ENCODE measurements at places on chromosomes 12 and 14.

DNA sequence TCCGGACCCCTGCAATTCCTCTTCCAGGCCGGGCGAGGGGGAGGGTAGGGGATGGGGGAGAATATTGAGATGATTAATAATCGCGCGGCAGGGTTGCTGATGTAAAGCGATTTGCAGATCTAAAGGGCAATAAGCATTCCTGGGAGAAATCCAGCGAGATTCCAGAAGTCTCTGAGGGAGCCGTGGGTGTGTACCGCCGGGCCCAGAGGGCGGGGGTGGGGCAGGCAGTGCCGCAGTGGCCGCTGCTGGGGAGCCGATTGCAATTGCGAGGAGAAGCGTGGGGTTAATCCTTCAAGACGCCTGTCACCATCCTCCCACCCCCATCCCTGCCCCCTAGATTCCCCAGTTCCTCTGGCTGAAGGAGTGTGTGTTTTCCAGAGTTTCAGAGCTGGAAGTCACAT is 16.4 kb downstream of the FOS start:
- DNase-seq: no peak

DNA sequence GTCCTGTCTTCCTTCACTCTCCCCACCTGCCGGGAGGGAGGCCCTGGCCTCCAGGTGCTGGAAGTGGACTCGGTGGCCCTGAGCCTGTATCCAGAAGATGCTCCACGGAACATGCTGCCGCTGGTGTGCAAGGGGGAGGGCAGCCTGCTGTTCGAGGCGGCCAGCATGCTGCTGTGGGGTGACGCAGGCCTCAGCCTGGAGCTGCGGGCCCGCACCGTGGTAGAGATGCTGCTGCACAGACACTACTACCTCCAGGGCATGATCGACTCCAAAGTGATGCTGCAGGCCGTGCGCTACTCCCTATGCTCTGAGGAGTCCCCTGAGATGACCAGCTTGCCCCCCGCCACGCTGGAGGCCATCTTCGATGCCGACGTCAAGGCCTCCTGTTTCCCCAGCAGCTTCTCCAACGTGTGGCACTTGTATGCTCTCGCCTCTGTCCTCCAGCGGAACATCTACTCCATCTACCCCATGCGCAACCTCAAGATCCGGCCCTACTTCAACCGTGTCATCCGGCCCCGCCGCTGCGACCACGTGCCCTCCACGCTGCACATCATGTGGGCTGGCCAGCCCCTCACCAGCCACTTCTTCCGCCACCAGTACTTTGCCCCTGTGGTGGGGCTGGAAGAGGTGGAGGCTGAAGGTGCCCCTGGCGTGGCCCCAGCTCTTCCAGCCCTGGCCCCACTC is 8.8 kb downstream of the VRTN start:
- DNase-seq: no peak

DNA sequence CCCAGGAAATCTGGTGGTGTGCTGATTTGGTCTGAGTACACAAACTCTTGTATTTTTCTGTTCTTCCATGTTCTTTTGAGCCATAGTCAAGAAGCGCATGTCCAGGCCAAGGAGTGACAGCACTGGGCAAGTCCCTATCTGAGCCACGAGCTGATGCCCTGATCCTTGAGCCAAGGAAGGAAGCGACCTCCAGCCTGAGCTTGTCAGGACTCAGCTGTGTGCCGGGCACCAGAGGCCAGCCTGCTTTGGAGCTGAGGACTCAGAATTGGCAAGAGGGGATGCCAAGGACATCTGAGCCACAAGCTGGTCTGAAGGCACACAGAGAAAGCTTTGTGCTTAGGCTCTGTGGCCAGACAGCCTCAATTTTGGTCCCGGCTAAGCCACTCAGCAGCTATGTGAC is 52.6 kb downstream of the GALNT16 start:
- no peak for DNase-seq

GRCh38 chr12:18239526-18239925 is 21.8 kb upstream of the PIK3C2G start:
- no peak for DNase-seq
